Stimulated activated CD4-positive, alpha-beta T cell treated with anti-CD3 and anti-CD28 coated beads, Interleukin-15, amount 100 ng/mL, for 48 hours (primary cell): ENCODE measurements at places on chromosomes 7 and 10.

DNA sequence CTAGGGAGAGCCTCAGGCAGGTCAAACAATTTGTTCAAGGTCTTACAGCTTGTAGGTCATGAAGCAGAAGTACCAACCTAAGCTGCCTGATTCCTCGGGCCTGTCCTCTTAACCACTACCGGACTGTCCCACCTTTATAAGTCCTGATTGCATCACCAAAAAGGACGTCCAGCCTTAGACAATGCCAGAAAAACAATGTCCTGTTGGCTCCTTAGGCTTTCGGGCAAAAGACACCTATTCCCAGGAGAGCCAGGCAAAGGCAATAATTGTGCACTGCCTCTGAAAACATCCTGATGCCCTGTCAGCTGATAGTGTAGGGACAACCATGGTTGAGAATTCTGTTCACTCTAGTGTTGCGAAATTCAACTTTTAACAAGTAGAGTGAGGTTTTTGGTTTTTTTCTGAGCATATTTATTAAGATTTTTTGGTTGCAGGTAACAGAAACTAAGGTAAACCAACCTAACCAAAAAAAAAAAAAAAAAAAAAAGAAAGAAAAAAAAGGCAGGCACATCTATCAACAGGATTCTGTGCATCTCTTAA lies 40.5 kb downstream of the CDHR3 start:
- no peak for DNase-seq

GRCh38 chr7:153354071-153354470 lies 594.5 kb downstream of the ACTR3B start:
- DNase-seq = no peak

GRCh38 chr10:29525762-29526161 lies 109.0 kb downstream of the SVIL start:
- DNase-seq = no peak

DNA sequence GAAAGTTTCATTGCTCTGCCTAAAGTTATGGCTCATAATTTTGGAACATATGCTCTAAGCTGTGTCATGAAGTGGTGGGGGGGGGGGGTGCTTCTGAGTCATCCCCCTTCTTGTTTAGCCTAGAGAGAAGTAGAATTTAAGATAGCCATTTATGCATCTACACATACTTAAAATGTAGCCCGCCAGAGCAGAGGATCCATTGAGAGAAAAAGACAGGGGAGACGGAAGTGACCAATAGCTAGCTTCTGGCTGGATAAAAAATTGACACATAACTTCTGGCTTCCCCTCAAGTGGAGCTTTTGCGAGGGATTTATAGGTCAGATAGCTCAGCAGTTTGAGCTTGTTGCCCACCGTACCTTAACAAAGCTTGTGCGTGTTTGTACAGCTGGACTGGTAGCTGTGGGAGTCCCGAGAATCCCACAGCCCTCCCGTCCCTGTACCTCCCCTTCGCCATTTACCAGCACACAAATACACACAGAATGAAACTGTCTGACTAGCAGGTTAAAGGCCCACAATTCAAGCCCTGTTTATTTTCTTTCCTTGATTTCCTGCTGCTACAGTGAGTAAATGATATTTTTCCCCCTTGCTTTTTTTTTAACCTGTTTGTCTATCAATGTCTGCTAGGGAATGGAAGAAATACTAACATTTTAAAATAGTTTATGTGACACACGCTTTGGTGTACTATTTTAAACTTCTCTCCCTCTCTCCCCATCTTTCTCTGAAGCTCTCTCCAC lies 232.6 kb upstream of the FERD3L start:
- no peak for DNase-seq

- DNase-seq = no peak
Observed at GRCh38 chr7:43211693-43212092, 99.2 kb downstream of the HECW1 start.

DNA sequence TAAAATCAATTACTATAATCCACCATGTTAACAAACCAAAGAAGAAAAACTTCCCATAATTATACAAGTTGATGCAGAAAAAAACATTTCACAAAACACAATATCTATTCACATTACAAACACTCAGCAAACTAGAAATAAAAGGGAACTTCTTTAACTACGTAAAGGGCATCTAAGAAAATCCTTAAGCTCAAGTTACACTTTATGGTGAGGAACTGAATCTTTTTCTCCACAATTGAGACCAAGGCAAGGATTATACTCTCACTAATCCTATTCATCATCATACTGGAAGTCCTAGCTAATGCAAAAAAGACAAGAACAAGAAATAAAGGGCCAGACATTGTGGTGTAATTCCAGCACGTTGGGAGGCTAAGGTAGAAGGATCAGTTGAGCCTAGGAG lies 159.9 kb downstream of the ZNF365 start:
- no peak for DNase-seq

DNA sequence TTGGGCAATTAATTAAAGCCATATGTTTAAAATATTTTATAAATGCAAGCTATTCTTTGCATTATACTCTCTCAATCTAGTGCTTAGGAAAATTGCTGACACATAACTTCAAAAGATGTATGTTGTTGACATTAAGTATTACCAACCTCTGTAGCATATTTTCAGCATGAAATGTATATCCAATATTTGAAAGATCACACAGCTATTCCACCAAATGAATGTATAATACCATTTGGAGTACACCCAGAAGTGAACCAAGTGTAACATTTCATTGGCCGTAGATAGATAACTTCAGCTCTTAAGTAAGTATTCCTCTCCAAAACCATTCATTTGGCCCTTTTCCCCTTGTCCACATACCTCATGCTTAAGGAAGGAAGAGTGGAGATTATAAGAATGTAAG lies 104.6 kb downstream of the HECTD2 start:
- no peak for DNase-seq

DNA sequence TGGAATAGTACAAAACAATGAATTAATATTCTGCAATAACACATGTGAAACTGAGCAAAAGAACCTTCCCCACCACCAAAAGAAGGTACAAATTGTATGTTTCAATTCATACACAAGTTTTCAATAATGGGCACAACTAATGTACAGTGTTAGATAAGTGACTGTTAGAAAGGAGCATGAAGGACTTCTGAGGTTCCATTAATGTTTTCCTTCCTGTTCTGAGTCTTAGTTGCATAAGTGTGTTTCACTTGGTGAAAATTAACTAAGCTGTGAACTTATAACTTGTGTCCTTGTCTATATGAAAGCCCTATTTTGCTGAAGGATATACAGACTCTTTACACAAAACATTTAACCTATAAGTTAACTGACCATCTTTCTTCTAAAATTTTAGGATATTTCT lies 8.2 kb downstream of the GSAP start:
- DNase-seq = no peak

DNA sequence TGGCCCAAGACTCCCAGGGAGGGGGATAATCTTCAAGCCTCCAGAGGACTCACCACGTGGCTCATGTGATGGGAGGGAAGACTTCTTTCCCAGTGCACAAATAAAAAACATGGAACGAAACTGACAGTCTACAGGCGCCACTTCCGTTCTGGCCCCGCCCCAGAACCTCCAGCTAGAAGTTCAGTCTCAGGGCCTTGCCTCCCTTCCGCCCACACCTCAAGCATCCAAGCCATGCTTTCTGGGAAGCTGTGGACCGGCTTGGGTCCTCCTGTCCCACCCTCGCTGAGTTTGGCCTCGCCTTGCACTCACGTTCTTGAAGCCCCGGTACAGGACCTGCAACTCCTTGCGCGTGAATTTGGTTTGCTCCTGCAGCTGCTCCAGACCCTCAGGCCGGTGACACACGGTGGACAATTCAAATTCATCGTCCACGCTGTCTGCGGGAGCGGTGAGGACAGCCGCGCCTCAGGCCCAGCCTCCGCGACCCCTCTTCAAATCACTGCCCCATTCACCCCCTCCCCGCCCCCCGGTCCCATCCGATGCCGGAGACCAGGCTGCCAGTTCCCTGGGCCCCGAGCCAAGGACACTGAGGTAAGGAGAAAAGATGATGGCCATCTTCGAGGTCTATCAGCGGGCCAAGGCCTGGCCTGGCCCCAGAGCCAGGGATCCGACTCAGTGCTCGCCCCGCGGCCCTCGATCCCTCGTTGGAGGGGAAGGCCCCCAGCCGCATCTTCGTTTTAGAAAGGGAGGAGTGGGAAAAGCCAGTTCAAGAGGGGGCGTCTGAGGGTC lies 10.7 kb upstream of the OGA start:
- DNase-seq = no peak

GRCh38 chr10:31345886-31346285 lies 26.9 kb downstream of the ZEB1 start:
- DNase-seq = no peak

- DNase-seq = no peak
Observed at GRCh38 chr7:70523989-70524351, 608.0 kb upstream of the GALNT17 start.

- no peak for DNase-seq
Observed at GRCh38 chr10:78178940-78179339, 145.3 kb downstream of the RPS24 start.

GRCh38 chr7:50221028-50221427 lies 83.5 kb upstream of the IKZF1 start:
- DNase-seq = no peak

GRCh38 chr7:78111386-78111785 lies 312.8 kb downstream of the PHTF2 start:
- no peak for DNase-seq

DNA sequence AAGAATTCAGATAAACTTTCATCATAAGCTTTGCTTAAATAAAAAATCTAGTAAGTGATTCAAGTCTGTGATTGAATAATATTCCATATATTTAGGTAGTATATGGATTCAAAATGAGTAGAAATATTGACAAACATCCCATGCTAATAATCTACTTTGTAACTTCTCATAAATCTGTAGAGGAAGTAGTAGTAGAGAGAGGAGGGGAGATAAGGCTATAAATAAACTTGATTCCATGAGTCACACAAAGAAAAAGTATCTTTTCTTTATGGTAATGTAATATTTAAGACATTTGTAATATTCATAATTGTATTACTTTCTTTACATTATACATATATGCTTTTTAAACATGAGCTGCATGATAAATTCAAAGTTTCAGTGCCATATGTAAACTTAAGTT lies 25.6 kb upstream of the CD36 start:
- no peak for DNase-seq

GRCh38 chr10:92404612-92405418 lies 113.8 kb downstream of the MARCHF5 start:
- DNase-seq = no peak

DNA sequence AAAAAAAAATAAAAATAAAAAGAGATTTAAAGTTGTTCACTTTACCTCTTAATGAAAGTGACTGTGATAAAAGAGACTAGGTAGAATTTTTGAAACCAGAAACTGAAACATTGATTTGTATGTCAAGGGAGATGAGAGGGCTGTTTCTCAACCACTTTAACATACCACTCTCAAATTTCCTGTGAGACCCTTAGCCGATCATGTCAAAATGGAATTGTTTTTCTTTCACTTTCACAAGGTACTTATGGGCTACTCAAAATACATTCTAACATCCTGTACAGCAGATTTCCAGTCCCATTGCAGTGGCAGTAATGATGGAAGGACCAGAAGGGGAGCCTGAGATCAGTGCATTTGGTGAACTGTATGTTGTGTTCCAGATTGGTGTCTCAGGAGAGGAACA lies 261.2 kb downstream of the PPP1R3A start:
- DNase-seq = no peak

DNA sequence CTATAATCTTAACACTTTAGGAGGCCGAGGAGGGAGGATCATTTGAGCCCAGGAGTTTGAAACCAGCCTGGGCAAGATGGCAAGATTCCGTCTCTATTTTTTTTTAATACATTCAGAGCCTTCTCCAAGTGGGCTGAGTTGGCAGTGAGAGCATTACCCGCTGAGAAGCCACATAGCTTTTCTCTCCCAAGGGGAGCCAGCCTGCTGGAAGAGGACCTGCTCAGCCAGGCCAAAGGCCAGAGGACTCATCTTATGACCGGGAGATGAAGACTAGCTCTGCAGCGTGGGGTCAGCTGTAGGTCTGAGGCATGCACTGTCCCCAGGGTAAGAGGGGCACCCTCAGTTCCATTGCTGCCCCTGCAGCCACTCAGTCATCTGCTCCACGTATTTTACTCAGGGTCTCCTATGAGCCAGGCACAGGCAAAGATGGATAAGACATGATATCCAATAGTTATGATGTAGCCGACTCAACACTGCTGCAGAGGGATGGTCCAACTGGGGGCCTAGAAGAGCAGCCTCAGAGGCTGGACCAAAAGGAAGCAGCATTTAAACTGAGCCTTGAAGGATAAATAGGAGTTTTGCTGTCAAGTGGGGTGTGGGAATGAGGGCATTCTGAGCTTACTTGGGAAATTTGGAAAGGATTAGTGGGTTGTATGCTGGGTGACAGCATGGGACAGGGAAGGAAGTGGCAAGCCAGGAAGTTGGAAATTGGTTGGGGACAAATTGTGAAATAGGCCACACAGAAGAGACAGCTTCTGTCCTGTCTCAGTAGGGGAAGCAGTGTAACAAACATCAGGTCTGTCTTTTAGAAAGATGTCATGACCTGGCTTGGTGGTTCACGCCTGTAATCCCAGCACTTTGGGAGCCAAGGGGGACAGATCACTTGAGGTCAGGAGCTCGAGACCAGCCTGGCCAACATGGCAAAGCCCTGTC lies 1.6 kb upstream of the MARVELD1 start:
- no peak for DNase-seq

GRCh38 chr7:1883031-1883761 lies 213.1 kb downstream of the ELFN1 start:
- DNase-seq = no peak

DNA sequence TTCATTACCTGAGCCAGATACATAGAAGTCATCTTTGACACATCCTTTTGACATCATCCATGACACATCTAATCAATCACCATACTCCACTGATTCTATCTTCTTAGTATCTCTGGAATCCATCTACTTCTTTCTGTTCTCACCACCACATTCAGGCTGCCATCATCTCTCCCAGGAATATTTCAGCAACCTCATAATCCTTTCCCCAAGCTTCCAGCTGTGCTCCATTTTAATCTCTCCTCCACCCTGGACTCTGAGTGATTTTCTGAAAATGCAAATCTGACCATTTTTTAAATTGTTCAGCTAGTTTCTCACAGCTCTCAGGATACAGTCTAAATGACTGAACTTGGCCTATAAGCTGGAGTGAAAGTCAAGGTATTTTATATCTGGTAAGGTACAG lies 2.5 kb upstream of the BTRC start:
- no peak for DNase-seq

GRCh38 chr10:82282782-82283456 lies 407.9 kb downstream of the NRG3 start:
- no peak for DNase-seq

- no peak for DNase-seq
Observed at GRCh38 chr10:9239298-9239697, 1184.8 kb downstream of the GATA3 start.

- DNase-seq = no peak
Observed at GRCh38 chr10:64444564-64444963, 923.4 kb downstream of the REEP3 start.

GRCh38 chr10:14062528-14063260 lies 268.0 kb downstream of the FRMD4A start:
- no peak for DNase-seq

DNA sequence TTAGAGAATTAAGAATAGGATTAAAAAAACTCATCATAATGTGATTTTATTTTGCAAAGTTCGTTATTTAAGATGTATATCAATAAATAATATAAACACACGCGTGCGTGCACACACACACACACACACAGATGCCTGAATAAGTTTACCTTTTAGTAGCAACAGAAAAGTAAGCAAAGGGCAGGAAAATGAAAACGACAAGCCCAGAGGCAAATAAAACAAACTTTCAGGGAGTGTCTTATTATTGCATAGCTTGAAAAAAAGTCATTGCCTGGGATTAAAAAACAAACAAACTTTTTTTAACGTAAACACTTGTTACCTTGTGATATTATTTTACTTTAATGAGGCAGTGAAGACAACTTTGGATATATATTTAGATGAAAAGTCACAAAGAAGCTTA lies 226.4 kb downstream of the BAMBI start:
- DNase-seq = no peak
